COLO829 (cell line): ENCODE measurements at places on chromosomes 2 and 18.

DNA sequence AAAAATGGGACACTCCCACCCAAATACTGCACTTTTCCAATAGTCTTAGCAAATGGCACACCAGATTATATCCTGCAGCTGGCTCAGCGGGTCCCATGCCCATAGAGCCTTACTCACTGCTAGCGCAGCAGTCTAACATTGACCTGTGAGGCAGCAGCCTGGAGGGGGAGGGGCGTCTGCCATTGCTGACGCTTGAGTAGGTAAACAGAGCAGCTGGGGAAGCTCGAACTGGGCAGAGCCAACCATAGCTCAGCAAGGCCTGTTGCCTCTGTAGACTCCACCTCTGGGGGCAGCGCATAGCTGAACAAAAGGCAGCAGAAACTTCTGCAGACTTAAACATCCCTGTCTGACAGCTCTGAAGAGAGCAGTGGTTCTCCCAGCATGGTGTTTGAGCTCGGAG, 110.4 kb downstream of the CTIF start:
- DNase-seq, result no peak

DNA sequence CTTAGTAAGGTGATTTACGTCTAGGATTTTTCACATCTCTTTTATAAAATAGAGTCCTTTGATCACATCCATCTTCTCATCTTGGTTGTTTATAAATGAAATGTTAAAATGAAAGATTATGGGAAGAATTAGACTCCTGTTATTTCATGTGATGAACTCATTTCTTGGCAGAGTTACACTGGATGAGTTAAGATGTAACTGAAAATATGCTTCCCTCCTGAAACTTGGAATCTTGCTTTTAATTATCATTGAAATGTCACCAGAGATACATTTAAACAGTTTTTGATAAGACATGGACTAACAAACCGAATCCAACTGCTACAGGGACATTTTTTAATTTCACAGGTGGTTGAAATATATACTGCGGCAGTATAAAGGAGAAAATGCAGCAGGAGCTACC, 274.0 kb downstream of the DLGAP1 start:
- no peak for DNase-seq

DNA sequence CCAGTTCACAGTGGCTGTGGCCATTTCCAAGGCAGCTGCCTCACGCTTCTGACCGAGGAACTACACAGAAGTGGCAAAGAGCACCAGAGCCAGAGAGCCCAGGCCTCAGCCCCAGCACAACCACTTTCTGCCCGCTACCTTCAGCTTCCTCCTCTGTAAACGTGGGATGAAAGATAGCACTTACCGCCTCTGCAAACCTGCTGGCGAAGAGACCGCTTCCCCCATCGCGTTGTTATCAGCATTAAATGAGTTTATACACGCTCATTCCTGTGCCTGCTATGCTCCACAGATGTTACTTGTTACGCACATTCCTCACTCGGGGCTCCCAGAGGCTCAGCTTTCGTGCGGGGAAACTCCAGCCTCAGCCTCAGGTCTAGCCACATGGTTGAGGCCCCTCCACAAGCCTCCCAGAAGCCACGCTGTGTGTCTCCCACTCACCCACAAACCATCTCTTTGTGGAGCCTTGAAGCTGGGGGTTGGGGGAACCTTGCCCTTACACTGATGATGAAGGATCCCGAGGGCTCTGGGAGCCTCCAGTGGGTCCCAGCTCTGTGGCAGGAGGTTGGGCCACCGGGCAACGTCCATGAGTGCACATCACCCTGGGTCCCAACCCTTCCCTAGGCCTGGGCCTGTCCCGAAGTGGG, 63.3 kb upstream of the SMAD7 start:
- DNase-seq, result no peak

DNA sequence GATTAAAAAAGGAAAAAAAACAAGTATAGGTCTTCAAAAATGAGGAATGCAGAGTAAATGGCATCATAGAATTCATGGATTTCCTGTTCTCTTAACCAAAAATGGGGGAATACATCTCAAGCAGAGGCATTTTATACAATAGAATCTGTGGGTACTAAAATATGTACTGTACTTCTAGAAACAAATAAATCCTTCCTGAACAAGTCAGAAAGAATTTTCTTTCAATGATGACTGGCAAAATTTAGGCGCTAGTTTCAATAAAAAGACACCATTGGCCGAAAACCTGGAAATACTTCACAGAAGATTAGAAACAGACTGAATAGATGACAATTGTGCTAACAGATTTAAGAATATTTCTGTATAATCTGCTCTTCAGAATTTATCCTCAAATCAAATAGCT, 15.1 kb downstream of the TRAK2 start:
- DNase-seq, result no peak

DNA sequence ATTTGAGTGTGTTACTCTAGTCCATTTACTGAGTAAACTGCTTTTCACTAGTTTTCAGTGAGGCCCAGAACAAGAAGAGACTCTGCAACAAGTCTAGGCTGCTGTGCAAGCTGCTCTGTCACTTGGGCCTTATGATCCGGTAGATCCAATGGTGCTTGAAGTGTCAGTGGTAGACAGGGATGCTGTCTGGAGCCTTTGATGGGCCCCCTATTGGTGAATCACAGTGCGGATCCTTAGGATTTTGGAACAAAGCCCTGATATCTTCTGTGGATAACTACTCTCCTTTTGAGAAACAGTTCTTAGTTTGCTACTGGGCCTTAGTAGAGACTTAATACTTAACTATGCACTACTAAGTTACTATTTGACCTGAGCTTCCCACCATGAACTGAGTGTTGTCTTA, 150.2 kb downstream of the TMEFF2 start:
- no peak for DNase-seq

DNA sequence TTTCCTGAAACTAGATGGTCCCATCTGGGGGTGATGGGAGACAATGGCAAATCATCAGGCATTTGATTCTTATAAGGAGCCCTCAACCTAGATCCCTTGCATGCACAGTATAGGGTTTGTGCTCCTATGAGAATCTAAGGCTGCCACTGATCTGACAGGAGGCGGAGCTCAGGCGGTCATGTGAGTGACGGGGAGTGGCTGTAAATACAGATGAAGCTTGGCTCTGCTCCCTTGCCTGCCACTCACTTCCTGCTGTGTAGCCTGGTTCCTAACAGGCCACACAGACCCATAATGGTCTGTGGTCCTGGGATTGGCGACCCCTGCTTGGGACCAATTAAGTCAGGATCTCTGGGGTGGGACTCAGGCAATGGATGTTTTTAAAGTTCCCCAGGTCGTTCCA, 293.4 kb downstream of the ZNF521 start:
- DNase-seq, result no peak
